Body of pancreas (tissue), 4 donors: ENCODE measurements at places on chromosomes 7 and 10. TPM values are rescaled to one million over a fixed set of nuclear protein-coding genes. Genes with fewer than 3 reads are reported as not detected.

Gene RPEL1
- total RNA-seq: not detected

Gene OPALIN
- total RNA-seq: not detected

Gene ZNF365
- 1.6 TPM for total RNA-seq

Gene TEX36
- total RNA-seq: not detected

Gene MOGAT3
- not detected for total RNA-seq

Gene TCF7L2
- total RNA-seq: 25.7 TPM

Gene TBX20
- not detected for total RNA-seq

Gene C10orf90
- total RNA-seq: not detected

Gene CALCR
- not detected for total RNA-seq

Gene GRID2IP
- total RNA-seq: 1.6 TPM

Gene VWDE
- total RNA-seq: 1.6 TPM

Gene TPST1
- total RNA-seq: 12.5 TPM

Gene GNGT1
- total RNA-seq: not detected

Gene SCART1
- 11.2 TPM for total RNA-seq

Gene TES
- 29.8 TPM for total RNA-seq
